ENCODE measurements at places on chromosomes 2 and 18.

- DNase-seq, result no peak
These were observed 25.3 kb downstream of the TMEM131 start for GRCh38 chr2:97970293-97971060.

- DNase-seq, result peak; percentile 60
These were observed 1.7 kb downstream of the TRIP12 start for GRCh38 chr2:229920011-229920641.

DNA sequence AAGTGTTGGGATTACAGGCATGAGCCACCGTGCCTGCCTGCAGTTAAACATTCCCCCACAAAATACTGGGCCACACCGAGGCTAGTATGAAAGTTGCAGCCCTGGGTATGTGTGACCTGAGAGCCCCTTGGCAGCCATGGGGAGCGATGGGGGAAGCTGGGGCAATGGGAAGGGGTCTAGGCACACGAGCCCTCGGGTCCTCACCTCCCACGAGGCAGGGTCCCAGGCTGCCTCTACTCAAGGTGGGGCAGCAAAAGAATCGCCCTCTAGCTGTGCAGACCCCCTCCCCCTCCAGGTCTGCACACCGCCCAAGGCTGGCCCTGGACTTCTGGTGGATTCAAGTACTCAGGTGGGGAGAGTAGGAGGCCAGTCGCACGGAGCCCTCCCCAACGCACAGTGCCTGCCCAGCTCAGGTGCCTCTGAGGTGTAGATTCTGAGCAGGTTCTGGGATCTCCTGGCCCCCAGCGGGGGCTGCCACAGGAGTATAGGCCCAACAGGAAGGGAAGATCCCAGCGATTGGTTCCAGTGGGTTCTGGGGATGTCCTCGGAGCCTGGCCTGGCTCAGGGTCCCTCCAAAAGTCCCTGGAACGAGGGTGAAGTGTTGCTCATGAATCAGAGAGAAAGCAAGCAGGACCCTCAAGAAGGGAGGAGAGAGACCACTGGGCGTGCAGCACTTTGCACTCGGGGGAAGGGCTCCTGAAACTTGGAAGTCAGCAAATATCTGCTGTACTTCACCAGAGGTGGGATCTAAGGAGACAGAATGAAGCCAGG is 2.6 kb downstream of the GPR35 start:
- DNase-seq, result no peak

GRCh38 chr2:151973013-151973900 is 125.6 kb downstream of the CACNB4 start:
- no peak for DNase-seq

DNA sequence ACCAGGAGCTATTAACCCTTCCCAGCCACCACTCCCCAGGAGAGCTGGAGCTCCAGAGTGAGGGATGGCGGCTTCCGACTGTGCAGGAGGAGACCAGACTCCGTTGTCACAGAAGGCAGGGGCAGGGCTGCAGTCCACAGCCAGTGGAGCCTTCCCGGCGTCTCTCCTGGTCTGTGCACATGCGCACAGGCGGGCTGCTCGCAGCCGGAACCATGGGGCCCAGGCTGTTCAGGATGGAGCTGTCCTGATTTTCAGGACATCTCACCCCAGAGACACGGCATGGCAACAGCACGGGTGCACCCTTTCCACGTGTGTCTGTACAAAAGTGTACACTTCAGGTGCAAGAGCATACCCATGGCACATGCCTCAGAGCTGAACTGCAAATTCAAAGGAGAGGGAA is 28.9 kb downstream of the EIPR1 start:
- no peak for DNase-seq

DNA sequence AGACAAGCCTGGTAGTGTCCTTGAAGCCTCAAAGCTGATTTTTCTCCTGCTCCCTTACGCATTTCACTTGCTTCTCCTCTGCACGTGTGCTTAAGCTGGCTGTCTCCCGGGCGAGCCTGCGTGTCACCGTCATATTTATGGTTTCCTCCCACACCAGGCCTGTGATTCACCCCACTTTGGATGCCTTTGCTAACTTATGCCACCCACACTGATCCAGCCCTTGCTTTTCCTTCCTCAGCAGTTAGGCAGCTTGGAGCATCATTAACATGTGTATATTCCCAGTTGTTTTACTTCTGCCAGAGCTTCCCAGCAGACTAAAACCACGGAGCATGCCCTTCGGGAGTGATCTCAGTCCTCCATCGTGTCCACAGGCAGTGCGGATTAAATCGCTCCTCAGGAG is 2.2 kb downstream of the ST3GAL5 start:
- peak; percentile 80 for DNase-seq

DNA sequence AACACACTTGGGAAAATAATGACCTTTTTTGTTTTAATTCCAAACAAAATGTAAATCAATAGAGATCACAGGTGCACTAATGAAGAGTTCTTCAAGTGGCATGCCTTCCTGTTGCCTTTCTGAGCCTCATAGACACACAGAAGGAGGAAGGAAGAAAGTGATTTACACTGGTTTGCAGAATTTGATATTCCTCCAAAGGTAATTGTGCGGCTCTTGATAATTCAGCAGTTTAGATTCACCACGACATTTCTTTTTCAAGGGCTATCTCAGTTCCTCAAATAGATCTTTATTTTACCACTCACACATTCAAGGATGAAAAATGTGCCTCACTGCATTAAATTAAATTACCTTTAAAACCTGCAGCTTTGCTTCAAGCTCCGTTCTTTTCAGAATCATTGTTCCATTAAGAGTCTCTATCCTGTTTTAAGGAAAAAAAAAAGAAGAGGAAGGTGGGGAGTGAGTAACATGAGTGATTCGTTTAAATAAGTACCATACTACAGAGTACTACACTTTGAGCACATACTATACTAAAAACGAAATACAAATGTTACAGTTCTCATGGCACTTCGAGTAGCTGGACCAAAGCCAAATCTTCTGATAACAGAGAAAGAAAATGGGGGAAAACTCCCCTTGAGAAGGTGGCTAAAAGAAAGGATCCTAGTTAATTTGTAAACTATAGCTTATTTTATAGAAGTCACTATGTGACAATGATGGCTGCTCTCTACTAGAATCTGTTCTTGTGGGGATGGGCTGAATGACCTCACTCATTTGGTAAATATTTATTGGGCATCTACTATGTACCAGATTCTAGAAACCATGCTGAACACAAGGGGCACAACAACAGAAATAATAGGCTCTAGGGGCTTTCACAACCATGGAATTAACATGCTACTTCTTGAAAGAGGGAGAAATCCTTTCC is 16.6 kb downstream of the CYTIP start:
- no peak for DNase-seq

GRCh38 chr18:45837283-45838070 is 12.0 kb downstream of the SIGLEC15 start:
- DNase-seq, result peak; percentile 76

DNA sequence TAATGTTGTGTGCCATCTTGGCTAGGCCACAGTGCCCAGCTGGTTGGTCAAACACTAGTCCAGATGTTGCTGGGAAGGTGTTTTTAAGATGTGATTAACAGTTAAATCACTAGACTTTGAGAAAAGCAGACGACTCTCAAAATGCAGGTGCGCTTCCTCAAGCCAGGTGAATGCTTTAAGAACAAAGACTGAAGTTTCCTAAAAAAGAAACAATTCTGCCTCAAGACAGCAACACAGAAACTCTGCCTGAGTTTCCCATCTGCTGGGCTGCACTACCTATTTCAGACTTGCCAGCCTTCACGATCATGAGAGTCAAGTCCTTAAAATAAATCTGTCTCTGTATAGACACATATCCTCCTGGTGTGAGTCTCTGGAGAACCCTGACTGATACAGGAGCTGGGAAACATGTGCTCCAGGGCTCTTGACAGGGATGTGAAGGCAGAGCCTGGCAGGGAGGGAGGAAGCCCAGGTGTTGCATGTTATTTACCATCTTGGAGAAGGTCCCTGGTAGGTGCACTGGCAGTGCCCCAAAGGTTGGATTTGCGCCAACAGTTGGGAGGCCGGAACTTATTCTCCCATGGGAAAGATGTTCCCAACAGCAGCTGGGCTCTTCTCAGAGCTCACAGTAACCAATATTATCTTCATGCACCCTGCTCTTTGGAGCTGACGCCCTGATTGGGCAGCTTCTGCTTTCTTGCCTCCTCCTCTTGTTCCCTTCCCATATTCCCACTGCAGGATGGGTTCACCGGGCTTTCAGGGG is 43.9 kb downstream of the ST6GAL2 start:
- DNase-seq, result no peak

DNA sequence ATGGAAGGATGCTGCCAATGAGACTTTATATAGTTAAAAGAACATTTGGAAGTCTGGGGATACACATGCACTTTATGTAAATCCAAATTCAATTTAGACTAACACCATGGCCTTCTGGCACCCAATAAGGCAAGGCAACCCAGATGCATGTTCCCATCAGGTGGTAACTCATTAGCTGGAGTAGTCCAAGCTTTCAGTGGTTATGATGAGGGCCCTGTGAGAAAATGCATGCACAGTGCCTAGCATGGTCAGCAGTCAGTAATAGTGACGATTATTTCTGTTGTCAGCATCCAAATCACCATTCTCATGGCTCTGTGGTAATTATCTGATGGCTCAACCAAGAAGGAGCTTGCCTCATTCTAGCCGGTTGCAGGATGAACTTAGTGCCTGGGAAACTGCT is 70.3 kb upstream of the CTLA4 start:
- DNase-seq, result no peak

DNA sequence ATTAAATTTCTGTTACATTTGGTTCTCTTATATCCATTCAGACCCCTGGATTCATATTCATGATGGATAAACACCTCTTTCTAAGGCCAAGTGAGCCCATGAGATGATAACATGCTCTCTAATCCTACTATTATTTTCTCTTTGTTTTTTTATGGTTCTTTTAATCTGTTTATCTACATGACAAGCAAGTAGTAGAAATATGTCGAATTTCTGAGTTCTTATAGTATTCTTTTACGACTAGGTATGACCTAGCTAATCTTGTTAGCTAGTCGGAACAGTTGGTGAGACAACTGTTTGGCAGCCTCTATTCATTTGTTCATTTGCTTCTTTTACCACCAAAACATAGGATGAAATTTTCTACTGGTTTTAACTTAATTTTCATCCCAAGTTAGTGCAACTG is 98.1 kb upstream of the SCG2 start:
- no peak for DNase-seq
